ENCODE measurements at places on chromosomes 4 and X.

- no peak for DNase-seq
These were observed 102.6 kb upstream of the TENT5D start for GRCh38 chrX:80317646-80318045.

DNA sequence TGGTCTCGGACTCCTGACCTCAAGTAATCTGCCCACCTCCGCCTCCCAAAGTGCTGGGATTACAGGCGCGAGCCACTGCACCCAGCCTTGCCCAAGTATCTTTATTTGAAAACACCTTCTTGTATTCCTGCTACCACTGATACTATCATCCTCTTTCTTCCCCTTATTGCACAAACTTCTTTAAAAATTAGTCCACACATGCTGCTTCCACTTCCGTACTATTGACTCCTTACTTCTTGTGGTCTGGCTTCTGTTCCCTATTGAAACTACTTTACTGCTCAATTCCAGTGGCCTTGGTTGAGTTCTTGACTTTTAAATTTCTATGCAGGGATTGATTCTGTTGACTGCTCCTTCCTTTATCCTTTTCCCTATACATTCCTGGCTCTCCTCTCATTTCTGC, 38.8 kb downstream of the MTM1 start:
- DNase-seq, result no peak

DNA sequence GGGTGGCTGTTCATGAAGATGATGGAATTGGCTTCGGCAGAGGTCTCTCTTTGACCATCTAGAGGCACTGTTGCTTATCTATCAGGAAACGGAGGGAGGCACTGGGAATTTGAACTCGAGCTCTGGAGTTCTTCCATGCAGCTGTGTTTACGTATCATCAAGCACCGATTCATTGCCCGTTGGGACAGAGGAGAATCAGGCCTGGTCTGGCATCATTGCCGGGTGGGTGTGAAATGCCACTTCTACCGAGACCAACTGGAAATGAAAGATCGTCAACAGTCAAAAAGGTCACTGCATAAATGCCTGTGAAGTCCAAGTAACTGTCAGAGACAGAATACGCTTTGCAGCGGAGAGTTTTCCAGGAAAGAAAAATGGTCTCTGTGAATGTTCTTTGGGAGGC, 166.9 kb downstream of the ASMT start:
- DNase-seq, result no peak

DNA sequence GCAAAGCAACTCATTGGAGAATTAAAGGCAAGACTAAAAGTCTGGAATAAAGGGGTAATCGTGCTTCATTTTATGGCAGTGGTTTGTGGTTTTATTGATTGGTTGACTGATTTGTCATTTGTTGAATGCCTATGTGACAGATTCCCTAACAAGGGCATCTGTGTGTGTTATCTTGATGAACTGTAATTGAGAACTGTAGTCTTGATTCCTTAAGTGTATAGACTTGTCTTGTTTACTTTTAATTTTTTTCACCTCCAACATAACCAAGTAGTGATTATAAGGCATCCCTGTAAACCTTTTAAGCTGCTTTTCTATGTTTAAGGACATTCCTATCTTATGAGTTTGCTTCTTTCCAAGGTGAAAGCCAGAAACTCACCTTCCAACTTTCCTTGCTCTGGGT, 216.0 kb upstream of the TAPT1 start:
- peak; percentile 59 for DNase-seq

DNA sequence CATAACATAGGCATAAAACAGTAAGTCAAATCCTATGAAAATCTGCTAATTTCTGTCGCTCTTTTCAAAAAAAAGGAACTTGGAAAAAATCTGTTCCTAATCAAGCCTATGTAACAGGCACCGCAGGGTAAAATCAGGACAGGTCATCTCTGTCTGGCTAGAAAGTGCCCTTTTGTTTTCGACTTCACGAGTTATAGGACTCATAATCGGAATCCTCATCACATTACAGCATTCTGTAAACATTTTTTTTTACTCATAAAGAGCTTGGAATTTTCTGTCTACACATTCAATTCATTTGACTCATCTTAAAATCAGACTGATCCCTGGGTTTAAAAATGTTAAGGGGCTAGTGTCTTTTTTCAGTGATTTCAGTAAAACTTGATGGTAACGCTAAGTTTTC, 181.7 kb upstream of the TBC1D9 start:
- peak; percentile 86 for DNase-seq

- DNase-seq, result peak; percentile 18
These were observed 78.5 kb downstream of the SHROOM3 start for GRCh38 chr4:76513482-76513881.

DNA sequence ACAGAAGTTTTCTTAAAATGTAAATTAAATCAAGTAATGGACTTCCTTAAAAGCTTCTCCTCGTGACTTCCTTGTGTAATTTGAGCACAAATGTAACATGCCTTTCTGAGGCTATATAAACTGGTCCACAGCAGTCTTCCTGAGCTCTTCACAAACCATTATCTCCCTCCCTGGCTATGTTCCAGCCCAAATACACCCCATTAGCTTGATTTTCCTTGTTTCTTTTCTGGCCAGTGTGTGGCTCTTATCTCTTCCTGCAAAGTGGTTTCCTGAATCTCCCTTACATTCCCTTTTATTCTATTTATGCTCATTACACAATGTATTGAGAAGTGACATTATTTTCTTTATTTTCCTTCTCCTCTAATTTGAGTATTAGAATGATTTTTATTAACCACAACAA, 1085.3 kb upstream of the PCDH10 start:
- DNase-seq, result no peak

- peak; percentile 42 for DNase-seq
These were observed 38.8 kb downstream of the SEC31A start for GRCh38 chr4:82851885-82852750.

DNA sequence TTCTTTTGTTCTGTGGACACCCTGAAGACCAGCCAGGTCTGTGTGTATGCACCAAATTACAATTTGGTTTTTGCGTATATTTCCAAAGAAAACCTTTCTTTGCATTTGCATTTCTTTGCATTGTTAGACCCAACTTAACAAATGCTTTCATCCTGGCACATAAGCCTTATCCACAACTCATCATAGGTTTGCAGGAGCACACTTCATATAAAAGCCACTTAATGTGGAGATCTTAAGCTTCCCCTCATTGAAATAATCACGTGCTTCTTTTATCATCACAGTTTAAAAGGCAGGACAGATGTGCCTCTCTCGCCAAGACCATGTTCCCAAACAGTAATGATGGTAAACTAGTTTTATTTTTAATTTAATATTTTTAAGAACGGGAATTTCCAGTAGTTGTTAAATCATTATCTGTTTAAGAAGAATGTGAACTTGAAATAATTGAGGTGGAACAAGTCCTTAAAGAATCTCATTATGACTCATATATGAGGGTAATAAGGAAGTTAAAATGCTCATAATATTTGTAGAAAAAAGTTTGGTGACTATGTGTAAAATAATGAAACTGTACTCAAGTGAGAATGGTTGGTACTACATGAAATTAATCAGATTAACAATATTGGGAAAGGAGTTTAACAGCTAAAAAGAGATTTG, 65.5 kb downstream of the GLRA3 start:
- DNase-seq, result peak; percentile 42

DNA sequence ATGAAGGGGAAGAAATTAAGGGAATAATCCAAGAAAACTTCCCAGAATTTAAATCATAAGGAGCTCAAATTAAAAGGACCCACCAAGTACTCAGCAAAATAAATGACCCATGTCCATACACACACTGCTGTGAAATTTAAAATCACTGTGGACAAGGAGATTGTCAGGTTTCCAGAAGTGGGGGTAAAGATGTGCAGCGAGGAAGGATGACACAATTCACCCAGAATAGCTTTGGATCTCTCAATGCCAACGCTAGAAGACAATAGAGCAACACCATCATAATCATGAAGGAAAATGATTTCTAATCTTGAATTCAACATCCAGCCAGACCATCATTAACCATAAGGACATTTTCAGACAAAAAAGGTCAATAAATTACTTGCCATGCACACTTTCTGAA, 65.7 kb downstream of the CASK start:
- no peak for DNase-seq

GRCh38 chr4:151129796-151130195, 30.4 kb downstream of the RPS3A start:
- DNase-seq, result no peak

DNA sequence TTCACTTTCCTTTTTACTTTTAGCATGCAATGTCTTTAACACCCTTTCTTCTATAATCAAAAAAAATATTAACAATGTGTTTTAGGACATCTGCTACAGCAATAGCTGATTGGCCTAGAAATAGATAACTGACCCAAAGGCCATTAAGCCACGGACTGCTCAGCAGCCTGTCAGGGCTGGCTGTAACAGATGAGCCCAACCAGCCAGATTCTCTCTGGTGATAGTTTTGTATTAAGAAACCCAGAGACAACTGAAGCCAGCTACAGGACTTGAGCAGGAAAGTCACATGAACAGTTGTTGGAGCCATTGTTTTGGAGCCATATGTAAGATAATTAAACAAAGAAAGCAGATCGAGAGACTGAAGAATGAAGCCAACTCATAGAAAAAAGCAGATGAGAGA, 80.3 kb downstream of the DDIT4L start:
- no peak for DNase-seq
